GM18507 (cell line): ENCODE measurements at places on chromosomes 5 and 9.
A peak's percentile ranks its signal among the peaks of the same experiment; 100 is the strongest.

- DNase-seq: no peak
Observed at GRCh38 chr9:86714999-86715398, 232.3 kb downstream of the GAS1 start.

DNA sequence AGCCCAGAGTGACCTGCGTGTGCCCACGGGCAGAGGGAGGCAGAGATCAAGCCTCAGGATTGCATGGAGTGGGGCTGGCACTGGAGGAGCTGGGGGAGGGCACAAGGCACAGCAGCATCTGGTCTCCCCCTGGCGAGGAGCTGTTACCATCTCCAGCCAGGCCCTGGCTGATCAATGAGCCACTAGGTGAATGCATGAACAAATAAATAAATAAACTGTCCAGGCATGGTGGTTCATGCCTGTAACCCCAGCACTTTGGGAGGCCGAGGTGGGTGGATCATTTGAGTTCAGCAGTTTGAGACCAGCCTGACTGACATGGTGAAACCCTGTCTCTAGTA is 14.3 kb upstream of the PSMB7 start:
- DNase-seq: no peak

DNA sequence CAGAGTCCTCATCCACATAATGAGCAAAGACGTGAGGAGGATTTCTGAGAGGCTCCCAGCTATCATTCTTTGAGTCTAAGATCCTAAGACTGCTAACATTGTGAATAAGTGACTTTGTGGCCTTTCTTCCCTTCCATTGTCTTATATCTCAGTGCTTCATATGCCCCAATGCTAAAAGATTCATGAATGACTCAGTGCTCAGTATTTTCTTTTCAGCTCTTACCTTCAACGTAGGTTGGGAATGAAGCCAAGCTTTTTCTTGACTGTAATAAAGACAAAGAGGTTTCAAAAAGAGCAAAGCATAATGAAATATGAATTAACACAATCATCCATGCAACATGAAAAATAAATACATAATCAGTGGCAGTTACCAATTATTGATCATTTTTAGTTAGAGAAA is 146.4 kb downstream of the ENTREP1 start:
- DNase-seq: no peak

- no peak for DNase-seq
Observed at GRCh38 chr5:38846379-38847011, 683 bp downstream of the OSMR start.

DNA sequence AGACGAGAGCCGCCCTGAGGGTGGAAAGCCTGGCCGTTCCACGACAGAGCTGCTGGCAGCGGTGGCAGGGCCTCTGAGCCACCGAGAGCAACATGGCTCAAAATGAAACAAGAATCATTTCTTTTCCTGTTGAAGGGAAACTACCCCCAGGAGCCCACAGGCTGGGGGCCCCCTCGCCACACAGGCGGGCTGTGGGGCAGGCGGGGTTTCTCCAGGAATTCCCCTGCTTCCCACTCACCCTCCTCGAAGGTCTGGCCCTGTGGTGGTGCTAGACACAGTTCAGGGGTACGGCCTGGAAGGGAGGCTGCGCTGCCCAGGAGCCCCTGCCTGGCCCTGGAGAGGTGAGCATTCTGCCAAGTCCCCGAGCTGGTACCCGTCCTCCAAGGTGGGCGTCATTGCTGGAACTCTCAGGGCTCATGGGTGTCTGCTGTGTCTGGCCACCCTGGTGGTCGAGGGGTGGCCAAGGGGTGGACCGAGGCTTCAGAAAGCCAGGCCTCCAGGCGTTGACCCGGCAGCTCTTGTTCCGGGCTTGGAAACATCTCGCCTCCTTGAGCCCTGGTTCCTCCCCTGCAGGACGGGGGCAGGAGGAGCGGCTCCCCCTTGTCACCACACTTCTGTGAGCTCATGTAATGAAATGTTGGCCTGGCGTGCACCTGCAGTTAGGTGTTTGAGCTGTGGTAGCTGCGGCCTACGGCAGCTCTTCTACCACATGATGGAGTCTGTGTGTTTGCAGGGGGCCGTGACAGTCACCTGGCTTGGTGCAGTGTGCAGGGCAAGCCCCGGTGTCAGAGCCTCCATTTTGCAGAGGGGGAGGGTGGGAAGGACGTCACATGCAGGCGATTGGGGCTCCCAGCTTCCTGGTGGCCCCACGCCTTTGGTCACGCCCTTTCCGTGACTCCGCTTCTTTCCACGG is 65.3 kb downstream of the RXRA start:
- peak; percentile 67 for DNase-seq

DNA sequence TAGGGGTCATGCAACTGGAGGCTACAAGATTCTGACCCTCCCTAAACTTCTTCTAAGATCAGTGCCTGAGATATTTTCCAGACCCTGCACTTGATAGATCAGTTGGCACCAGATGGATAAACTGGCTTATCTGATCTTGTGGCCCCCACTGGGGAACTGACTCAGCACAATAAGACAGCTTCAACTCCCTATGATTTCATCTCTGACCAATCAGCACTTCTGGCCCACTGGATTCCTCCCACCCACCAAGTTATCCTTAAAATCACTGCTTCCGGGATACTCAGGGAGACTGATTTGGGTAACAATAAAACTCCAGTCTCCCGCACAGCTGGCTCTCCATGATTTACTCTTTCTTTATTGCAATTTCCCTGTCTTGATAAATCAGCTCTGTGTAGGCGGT is 2180.4 kb upstream of the WWC1 start:
- no peak for DNase-seq

GRCh38 chr5:109755761-109756160 is 66.0 kb downstream of the MAN2A1 start:
- DNase-seq: no peak

GRCh38 chr5:132836852-132837251 is 6.4 kb upstream of the SHROOM1 start:
- no peak for DNase-seq

- DNase-seq: no peak
Observed at GRCh38 chr5:116441223-116441622, 133.4 kb downstream of the SEMA6A start.

DNA sequence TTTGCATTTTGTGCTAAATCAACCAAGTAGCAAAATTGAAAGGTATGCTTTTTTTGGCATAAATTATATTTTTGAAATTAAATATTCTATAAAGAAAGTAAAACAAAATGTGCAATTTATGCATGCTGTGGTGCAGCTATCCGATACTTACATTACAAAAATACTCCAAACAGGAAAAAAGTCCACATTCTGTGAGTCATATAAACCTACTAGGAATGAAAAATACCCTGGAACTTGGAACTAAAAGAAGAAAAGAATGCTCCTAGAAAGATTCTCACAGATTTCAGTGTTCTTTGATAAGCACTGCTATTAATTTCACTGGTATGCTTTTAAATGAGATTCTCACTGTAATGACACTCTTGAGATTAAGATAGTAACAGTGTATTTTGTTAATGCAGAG is 92.6 kb downstream of the OSMR start:
- no peak for DNase-seq

DNA sequence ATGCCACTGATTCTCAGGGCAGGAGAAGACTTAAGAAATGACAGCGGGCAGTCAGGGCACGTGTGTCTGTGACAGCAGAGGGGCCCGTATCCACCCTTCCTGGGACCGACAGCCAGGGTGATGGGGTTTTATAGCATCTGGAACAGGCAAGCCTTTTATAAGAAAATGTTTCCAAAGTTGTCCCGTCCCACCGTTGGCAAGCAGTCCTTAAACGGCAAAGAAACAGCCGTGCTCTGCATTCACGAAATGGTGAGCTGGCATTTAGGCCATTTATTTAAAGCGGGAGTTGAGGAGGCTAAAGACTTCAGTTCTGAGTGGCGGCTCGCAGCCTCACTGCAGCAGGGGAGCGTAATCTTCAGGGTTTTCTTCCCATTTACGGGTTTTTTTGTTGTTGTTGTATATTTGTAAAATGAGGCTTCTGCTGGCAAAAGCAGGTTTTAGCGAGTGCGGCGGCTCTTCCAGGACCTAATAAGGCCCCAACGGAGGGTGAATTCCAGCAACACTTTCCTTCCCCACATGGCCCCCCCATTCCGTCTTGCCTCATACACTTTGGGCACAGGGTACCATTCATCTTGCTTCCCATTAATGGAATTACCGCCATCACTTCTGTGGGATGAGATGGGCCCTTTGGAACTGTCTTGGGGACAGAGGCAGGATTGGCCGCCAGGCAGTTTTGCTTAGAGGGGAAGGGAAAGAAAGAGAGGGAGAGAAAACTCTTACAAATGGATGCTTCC is 15.8 kb downstream of the NEK6 start:
- DNase-seq: no peak

DNA sequence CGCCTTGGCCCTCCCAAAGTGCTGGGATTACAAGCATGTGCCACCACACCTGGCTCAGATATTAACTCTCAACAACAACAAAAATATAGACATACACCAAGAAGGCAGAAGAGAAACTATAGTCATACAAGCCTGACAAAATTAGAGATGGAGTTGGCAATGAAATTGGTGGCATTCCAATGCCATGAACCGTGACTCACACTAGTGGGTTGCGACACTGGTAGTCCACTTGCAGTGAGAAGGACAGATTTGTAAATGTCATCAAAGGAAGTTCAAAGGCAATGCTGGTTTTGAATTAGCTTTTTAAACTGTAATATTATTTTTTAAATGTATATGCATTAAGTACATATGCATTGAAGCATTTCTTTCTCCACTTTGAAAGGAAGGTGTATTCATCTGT is 8.5 kb upstream of the DNAJC25 start:
- DNase-seq: no peak

DNA sequence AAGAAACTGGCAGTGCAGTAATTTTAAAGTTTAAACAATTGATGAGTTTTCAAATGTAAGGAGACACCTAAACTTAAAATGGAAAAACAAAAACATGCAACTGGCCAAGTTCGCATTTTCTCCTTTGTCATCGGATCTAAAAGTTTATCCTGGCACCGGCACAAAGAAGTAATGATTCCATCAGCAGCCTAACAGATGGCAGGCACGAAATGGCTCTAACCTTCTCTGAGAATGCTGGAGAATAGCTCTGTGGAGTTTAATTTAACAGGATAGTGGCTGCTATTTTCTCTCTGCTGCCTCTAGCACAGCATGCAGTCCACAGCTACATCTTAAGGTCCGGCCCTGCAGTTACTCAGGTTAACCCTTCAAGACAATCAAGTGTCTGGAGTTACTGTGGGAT is 82.2 kb downstream of the PRELID2 start:
- DNase-seq: no peak
